ENCODE measurements at places on chromosomes 7 and 10.

DNA sequence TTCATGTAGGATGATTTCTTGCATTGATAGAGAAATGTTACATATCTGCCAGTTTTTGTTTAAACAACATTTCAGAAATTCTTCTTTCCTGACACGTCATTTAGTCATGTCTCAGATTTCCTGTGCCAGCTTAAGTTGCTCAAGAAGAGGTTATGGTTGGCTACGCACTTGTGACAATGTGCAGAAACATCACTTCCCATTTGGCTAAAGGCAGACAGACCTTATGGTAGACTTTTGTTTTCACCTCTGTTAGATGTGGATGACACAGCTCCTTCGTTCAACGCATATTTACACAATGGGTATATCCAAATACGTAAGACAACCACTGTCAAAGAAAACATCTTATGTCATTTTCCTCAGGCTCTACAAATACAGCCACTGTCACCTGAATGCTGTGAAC lies 125.8 kb downstream of the DOCK4 start:
- peak; percentile 29 for DNase-seq

- no peak for DNase-seq
Measured at GRCh38 chr10:64080071-64080470, 558.9 kb downstream of the REEP3 start.

- no peak for DNase-seq
Measured at GRCh38 chr7:42765931-42766330, 145.9 kb downstream of the C7orf25 start.

GRCh38 chr7:134781171-134781570 lies 1.7 kb downstream of the CALD1 start:
- no peak for DNase-seq

DNA sequence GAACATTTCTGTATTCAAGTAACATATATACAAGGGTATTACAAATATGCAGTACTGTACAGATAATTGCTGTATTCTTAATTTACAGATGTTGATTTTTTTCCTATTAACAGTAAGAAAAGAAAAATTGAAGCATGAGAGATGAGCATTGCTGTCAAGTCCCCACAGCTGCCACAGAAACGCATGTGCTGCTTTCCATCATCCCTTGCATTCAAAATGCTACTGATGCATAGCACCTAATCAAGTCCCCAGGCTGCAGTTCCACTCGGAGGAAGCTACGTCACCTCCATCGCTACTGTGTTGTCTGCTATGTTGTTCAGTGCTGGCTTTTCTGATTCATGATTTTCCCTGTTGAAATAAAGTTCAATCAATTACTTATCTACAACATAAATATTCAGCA lies 78.2 kb downstream of the EPC1 start:
- DNase-seq, result no peak

DNA sequence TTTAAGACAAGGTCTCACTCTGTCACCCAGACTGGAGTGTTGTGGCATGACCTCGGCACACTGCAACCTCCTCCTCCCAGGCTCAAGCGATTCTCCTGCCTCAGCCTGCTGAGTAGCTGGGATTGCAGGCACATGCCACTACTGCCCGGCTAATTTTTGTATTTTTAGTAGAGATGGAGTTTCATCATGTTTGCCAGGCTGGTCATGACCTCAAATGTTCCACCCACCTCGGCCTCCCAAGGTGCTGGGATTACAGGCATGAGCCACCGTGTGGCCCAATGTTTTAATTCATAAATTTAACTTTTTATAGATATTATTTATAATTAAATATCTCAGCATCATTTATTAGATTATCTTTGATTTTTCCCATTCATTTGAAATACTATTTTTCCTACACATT lies 658.0 kb upstream of the NRG3 start:
- no peak for DNase-seq

DNA sequence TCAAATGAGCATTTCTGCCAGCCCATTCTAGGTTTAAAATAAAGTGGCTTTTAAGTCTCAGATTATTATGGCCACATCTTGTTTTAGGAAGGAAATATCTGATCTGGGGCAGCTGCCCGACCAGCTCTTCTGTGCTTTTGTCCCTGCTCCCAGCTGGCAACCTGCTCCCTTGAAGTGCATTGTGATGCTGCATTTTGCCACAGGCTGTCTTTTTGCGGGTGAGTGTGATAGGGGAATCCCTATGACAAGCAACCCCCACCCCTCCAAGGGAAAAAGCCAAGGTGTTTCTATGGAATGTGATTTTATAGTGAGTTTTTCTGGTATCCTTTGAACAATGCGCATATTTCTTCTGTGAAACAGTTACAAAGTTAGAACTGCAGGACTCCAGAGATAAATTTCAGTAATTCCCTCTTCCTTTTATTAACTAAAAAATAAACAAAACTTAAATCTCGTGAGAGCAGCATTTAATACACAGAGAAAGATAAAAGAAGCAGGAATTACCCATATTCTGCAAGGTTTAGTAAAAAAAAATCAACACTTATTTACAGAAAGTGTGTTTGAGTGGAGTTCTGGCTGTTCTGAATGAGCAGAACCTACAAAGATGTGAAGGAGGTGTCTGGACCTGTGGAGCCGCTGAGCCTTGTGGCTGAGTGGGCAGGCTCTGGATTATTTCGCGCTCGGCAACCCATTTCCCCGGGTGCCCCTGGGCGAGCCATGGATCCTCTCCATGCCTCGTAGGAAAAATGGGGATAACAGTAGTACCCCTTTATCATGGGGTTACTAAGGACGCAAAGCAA lies 10.1 kb upstream of the HPS1 start:
- no peak for DNase-seq

GRCh38 chr7:104664648-104665047 lies 336.2 kb downstream of the LHFPL3 start:
- DNase-seq, result no peak

GRCh38 chr7:66239467-66239856 lies 34.3 kb downstream of the TPST1 start:
- DNase-seq, result no peak

DNA sequence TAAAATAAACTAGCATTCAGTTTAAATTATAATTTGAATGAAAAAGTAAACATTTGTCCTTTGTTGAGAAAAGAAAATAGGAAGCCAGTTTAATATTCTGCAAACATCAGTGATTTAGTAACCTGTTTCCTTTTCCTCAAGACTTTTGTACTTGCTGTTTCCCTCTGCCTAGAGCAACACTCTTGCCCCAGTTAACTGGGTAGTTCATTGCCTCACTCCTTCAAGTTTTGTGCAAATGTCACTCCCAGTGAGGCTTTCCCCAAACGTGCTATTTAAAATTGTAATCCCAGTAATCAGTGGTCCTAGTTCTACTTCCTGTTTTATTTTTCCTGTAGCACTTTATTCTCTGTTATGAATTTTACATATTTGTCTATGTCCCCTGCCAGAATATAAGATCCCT lies 23.8 kb downstream of the DLD start:
- DNase-seq, result no peak

Measured in CD4-positive, alpha-beta T cell treated with Interleukin-21 for 1 hour (primary cell).